ENCODE measurements at places on chromosomes 1 and 21.

- DNase-seq, result no peak
These were observed 173.4 kb upstream of the RUNX1 start for GRCh38 chr21:35222541-35222941.

DNA sequence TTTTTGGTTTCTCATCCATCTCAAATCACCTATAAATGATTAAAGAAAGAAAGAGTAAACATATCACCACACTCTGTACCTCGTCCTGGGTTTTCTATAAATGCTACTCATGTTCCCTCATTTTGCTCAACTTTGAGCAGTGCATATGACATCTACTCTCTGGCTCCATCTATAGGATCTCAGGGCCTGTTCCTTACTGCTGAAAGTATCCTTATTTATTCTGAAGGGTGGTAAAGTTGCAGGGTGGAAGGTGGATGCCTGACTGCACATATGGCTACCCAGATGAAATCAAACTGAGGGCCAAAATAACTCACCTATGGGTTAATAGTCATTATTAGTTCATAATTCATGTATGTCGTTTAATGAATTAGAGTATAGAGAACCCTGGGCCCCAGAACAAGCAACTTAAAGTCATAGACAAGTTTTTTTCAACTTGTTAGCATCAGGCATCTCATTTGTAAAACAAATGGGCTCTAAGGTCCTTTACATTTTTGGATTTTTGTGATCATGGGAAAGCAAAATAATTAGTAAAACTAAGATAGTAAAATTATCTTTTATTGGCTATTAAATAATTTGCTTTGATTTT is 46.5 kb downstream of the NCF2 start:
- DNase-seq, result no peak

- no peak for DNase-seq
These were observed 621.9 kb downstream of the LRRIQ3 start for GRCh38 chr1:73576083-73576482.

GRCh38 chr1:116949213-116949985 is 39.7 kb downstream of the PTGFRN start:
- no peak for DNase-seq

DNA sequence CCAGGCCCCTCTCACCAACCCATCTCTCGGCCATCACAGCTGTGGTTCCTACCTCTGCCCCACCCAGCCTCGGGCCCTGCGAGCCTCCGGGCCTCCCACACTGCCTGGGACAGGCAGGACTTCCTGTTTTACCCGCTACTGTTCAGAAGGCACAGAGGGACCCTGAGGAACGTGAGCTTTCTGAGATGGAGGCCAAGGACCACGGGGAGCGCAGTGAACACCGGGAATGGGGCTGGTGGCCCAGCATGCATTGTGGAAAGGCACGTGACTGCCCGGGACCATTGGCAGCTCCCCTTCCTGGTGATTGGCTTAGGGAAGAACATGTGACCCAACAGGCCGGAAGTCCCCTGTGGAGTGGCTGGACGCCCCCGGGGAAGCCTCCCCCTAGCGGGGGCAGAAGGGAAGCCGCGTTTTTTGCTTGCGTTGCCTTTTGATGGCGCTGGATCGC is 7.0 kb downstream of the S100B start:
- no peak for DNase-seq

- DNase-seq, result no peak
These were observed 4.1 kb upstream of the HDGF start for GRCh38 chr1:156755527-156755950.

GRCh38 chr1:116020668-116021272 is 44.5 kb downstream of the SLC22A15 start:
- no peak for DNase-seq

- no peak for DNase-seq
These were observed 120.9 kb upstream of the IPO9 start for GRCh38 chr1:201708085-201708512.

GRCh38 chr1:228989176-228989575 is 253.9 kb downstream of the RHOU start:
- DNase-seq, result no peak

GRCh38 chr1:244060117-244060516 is 9.0 kb downstream of the ZBTB18 start:
- no peak for DNase-seq

- no peak for DNase-seq
These were observed 69.4 kb downstream of the MEGF6 start for GRCh38 chr1:3541936-3542335.

DNA sequence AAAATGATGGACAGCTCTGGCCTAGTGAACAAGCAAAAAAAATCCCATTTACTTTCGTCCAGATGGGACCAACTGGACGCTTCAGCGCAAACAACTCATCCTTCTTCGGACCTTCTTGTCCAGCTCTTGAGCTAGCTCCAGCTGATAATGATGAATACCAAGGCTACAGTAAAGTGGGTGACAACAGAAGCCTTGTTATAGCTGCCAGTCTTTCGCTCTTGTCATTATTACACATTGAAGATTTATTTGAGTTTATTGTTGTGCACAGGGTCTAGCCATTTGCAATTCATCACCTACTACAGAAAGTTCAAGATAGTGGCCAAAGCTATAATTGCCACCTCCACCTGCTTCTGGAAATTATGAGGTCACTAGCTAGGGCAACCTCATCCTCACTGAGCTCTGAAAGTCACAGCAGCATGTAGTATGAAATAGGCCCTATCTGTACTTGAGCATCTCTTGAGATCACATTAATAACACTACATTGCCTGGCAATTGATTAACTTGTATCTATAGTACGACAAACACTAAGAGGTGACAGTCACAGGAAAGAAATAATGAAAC is 76.9 kb downstream of the GPATCH2 start:
- no peak for DNase-seq

- DNase-seq, result no peak
These were observed 18.3 kb upstream of the PRSS38 start for GRCh38 chr1:227797144-227797543.

- peak; percentile 88 for DNase-seq
These were observed at the start of gene NUAK2 for GRCh38 chr1:205321162-205321958. Gene NUAK2 (minus strand): TSS chr1:205321745. CDS start chr1:205321628, 117 bp downstream.

GRCh38 chr1:114831276-114831994 is 23.2 kb upstream of the SYCP1 start:
- DNase-seq, result no peak

DNA sequence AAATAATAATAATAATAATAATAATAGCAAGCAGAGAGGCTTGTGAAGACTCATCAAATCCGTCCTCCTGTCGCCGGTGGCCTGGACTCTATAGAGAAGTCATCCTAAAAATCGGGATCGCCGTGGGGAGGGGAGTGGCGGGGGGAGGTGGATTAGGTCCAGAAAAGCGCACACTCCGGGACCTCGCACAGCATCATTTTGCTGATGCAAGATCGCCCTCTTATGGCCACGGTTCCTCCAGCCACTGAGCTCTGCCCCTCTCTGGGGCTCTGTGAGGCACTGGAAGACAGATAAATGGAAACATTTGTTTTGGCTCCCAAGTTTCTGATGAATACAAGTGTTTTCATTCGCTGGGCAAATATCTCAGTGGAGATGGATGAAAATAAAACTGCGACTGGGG is 612.0 kb downstream of the MATN1 start:
- DNase-seq, result no peak
